ENCODE measurements at places on chromosomes 2 and 18.

DNA sequence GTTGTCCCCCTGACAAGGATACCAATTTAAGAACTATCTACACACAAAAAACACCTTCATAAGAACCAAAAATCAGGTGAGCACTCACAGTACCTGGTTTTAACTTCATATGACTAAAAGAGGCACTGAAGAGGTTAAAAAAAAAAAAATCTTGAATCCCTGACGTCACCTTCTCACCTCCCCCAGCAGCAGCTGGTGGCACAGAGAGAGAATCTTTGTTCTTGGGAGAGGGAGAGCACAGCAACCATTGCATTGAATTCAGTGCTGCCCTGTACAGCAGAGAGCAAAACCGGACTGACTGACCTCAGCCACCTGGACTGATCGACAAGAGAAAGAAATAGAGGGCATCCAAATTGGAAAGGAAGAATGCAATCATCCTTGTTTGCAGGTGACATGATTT, 566.0 kb downstream of the TMX3 start:
- DNase-seq, result no peak

GRCh38 chr2:174632841-174633622, 35.4 kb upstream of the WIPF1 start:
- DNase-seq, result no peak

- no peak for DNase-seq
Observed at GRCh38 chr2:37501113-37501512, 156.7 kb downstream of the QPCT start.

GRCh38 chr18:12838178-12838634, 45.8 kb downstream of the PTPN2 start:
- DNase-seq, result no peak

GRCh38 chr2:186835628-186836027, 13.3 kb downstream of the ZSWIM2 start:
- no peak for DNase-seq

- no peak for DNase-seq
Observed at GRCh38 chr18:45617284-45617683, 2.0 kb downstream of the SLC14A2 start.

Data from endothelial cell (in vitro differentiated cells).